Esophagus mucosa (tissue), 1 donor: ENCODE measurements at places on chromosomes 5 and 9. TPM values are rescaled to one million over a fixed set of nuclear protein-coding genes. Genes with fewer than 3 reads are reported as not detected.

GRCh38 chr9:20289423-20290010, 332.8 kb downstream of the MLLT3 start:
- ATAC-seq, result no peak

DNA sequence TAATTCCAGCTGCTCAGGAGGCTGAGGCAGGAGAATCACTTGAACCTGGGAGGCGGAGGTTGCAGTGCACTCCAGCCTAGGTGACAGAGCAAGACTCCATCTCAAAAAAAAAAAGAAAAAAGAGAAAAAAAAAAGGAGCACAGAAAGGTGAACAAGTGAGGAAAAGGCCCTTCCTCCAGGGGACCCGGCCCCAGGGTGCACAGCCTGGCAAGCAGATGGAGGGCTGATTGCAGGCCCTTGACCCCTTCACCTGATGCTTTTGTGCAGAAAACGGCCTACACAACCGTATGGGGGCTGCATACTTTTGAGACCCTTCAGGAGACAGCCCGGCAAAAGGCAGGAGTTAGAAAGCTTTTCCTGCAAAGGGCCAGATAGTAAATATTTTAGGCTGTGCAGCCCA, 33.9 kb downstream of the HRH2 start:
- ATAC-seq, result no peak

- ATAC-seq, result no peak
Measured at GRCh38 chr9:1521547-1521946, 471.4 kb downstream of the DMRT2 start.

- ATAC-seq, result no peak
Measured at GRCh38 chr9:18294229-18294628, 179.7 kb upstream of the ADAMTSL1 start.

ABLIM3 gene
- total RNA-seq, result 22.4 TPM

FAM153A gene
- 3.1 TPM for total RNA-seq

CDH12 gene
- not detected for total RNA-seq
